Stimulated activated CD4-positive, alpha-beta T cell treated with anti-CD3 and anti-CD28 coated beads, Interleukin-1b, Interleukin-23, amount 100 ng/mL, for 4 hours (primary cell): ENCODE measurements at places on chromosomes 13 and 19.

- DNase-seq: no peak
Measured at GRCh38 chr19:53981376-53981951, 10.0 kb upstream of the CACNG6 start.

- no peak for DNase-seq
Measured at GRCh38 chr19:54630782-54631181, 498 bp downstream of the LILRB1 start.

GRCh38 chr13:111115965-111116521 lies 933 bp downstream of the ARHGEF7 start:
- no peak for DNase-seq

DNA sequence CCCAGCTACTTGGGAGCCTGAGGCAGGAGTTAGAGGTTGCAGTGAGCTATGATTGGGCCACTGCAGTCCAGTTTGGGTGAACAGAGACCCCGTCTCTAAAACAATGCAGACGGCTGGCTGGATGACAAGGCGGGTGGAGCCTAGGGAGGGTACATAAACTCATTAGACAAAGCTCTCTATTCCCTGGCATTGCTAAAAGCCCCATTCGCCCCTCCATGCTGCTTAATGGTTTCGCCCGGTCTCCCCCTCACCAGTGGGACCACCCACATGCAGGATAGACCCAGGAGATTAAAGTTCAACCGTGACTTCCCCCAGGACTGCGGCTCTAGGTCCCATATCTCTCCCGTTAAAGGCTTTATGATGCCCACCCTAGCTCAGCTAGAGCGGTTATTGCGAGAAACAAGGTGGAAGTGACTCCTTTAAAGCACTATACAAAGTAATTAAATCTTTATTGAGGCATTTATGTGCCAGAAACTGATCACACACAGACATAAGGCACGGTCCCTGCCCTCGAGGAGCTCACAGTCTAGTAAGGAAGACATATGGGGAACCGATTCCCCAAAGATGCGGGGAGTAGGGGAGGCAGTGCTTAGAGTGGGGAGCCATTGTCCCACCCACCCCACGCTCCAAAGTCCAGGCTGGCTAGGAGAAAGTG lies 4.9 kb downstream of the LYPD3 start:
- no peak for DNase-seq

DNA sequence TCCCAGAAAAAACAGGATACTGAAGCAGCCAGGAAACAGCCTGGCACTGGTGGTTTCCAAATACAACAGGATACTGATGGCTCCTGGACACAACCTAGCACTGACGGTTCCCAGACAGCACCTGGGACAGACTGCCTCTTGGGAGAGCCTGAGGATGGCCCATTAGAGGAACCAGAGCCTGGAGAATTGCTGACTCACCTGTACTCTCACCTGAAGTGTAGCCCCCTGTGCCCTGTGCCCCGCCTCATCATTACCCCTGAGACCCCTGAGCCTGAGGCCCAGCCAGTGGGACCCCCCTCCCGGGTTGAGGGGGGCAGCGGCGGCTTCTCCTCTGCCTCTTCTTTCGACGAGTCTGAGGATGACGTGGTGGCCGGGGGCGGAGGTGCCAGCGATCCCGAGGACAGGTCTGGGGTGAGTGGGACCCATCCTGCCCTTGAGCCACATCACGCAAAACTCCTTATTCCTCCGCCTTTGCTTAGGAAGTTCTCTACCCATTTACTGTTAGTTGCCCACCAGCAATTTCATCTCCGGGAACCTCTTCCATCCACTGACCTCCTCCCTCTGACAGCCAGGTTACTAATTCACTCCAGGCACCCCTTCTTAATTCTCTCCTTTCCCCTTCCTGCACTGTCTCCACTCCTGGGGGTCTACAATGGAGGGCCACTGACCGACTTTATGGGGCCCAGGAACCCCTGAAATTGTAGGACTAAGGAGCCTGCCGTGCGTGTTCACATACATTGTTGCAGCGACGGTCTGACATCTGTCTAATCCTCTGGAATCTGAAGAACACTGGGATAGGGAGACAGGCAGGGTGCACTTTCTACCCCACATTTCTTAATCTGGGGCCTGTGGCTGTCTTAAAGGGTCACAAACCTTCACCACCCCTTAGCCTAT lies 1.2 kb downstream of the ITPKC start:
- no peak for DNase-seq
